ENCODE measurements at places on chromosomes 1 and 21.

GRCh38 chr1:3743421-3743820, 8.8 kb upstream of the CCDC27 start:
- ATAC-seq: no peak

DNA sequence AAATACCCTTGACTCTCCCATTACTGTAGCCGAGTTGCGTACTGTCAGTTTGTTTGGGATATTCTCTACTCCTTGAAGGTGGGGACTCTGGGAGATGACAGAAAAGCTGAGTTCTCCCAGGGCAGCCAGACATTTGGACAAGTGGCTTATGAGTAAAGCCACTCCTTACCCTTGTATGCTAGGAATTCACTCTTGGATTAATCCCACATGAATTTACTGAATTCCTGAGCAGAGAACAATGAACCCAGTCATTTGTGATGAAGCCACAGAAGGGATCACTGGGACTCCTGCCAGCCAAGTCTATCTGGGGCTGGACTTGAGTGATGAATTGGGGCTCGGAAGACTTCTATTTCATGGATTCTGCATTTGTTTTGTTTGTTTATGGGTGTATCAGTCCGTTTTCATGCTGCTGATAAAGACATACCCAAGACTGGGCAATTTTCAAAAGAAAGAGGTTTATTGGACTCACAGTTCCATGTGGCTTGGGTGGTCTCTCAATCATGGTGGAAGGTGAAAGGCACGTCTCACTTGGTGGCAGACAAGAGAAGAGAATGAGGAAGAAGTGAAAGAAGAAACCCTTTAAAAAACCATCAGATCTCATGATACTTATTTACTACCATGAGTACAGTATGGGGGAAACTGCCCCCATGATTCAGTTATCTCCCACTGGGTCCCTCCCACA, 25.1 kb downstream of the C1orf116 start:
- ATAC-seq: peak; percentile 91

GRCh38 chr1:919271-919872, 4.4 kb upstream of the SAMD11 start:
- ATAC-seq: no peak

GRCh38 chr1:91526496-91526895, 25.8 kb downstream of the CDC7 start:
- peak; percentile 13 for ATAC-seq

GRCh38 chr21:17189963-17190362, 322.9 kb upstream of the CXADR start:
- no peak for ATAC-seq

GRCh38 chr1:43251024-43251423, 18.8 kb upstream of the TMEM125 start:
- ATAC-seq: no peak

- ATAC-seq: no peak
Measured at GRCh38 chr1:200897259-200897658, 2.6 kb downstream of the INAVA start.

DNA sequence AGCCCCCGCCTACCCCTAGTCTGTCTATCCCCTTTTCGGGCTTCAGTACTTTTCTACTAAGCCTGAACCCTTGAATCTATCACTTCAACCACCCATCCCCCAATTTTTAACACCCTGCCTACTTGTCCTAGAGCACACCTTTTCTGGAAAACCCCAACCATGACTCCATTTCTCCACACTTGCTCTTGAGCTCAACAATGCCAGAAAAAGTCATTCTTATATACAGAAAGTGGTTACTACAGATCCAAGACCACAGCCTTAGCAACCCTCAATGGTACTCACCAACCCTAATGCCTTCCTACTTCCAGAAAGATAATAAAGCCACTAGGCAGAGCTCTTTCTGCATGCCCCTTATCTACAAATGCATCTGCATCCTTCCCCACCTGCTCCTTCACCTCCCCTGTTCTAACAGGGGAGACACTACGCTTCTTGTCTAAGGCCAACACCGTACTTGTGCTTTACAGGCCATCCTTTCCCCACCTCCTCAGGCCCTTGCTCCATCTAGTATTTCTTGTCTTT, 41.2 kb downstream of the DMAP1 start:
- no peak for ATAC-seq

DNA sequence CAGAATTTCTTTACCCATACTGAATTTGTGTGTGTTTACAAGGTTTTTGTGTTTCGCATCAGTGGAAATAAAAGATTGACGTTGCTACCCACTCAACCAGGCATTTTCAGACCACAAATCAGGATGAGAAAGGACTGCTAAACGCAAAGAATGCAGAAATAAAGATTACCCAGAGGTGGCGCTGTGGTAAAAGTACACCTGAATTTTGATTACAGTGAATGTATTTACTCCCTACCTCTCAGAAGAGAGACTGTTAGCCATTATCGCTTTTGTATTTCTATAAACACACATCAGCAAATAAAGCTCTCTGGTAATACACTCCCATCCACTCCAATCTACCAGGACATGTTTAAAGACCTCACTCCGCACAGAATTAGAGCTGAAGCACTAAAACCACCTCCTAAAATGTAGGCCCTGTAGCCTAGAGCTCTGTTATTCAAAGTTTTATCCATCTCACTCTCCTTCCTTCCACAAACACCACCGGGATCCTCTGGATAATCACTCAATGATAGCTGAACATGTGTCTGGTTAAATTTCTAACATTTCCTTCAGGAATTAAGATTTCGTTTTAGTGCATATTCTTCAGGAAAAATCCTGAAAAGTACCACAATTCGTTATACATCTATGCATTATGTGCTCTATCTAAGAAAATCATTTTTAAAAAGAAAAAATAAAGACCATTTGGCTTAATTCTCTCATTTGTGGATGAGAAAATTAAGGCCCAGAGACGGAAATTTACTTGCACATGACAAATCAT, 2.5 kb upstream of the LMO4 start:
- ATAC-seq: no peak

- ATAC-seq: no peak
Measured at GRCh38 chr1:71193153-71193552, 112.3 kb upstream of the ZRANB2 start.

- no peak for ATAC-seq
Measured at GRCh38 chr1:113455374-113455773, 65.1 kb downstream of the MAGI3 start.

GRCh38 chr21:37208741-37209225, 58.4 kb downstream of the VPS26C start:
- ATAC-seq: no peak
